Hematopoietic multipotent progenitor cell treated with erythropoietin and hydrocortisone succinate and interleukin-3 and kit ligand, for 6 days (in vitro differentiated cells): ENCODE measurements at places on chromosomes 3 and 15.
A peak's percentile ranks its signal among the peaks of the same experiment; 100 is the strongest.

GRCh38 chr15:52486003-52486996 is 42.4 kb downstream of the MYO5A start:
- DNase-seq = no peak

GRCh38 chr3:32384938-32385337 is 6.7 kb upstream of the CMTM7 start:
- peak; percentile 51 for DNase-seq

GRCh38 chr3:46130631-46131310 is 77.3 kb downstream of the CCR1 start:
- peak; percentile 30 for DNase-seq

DNA sequence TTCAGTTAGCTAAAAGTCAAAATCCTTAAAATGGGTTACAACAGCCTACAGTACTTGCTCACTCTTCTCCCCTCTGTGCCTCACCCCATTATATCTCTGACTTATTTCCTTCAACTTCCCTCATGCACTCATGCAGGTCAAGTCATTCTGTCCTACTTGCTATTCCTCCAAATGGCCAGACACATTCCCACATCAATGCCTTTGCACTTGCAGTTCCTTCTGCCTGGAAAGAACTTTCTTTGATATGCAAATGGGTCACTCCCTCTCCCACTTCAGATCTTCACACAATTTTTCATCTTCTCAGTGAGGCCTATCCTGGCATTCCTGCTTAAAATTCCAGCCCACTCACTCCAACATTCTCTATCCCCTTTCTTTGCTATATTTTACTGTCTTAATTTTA is 547.2 kb upstream of the TGFBR2 start:
- no peak for DNase-seq

- DNase-seq = no peak
Measured at GRCh38 chr3:52535411-52536111, 844 bp upstream of the UQCC5 start.

GRCh38 chr3:11610700-11611275 is 32.9 kb downstream of the VGLL4 start:
- DNase-seq = no peak

- peak; percentile 56 for DNase-seq
Measured at GRCh38 chr3:123552095-123552714, 32.6 kb downstream of the HACD2 start.

DNA sequence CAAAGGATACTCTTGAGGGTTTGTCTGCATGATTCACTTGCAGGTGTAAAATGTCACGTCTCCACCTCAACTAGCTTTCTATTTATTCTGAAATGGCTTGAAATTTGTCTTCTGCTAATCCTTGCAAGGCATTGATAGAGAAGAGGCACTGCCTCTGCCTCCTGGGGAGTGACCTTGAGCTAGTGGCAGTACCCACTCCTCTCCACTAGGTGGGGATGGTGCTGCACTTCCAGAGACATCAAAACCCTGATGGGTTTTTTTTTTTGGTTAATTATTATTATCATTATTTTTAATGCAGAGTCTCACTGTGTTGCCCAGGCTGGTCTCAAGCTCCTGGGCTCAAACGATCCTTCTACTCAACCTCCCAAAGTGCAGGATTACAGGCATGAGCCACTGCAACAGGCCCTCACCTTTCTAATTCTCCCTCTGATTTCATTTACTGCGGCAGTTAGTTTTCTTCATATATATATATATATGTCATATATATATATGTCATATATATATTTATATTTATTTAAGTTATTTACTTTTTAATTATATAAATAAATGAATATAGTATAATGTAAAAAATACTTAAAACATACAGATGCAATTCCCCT is 117.6 kb upstream of the EIF1B start:
- DNase-seq = peak; percentile 79

GRCh38 chr3:170477395-170477794 is 58.7 kb downstream of the CLDN11 start:
- no peak for DNase-seq

DNA sequence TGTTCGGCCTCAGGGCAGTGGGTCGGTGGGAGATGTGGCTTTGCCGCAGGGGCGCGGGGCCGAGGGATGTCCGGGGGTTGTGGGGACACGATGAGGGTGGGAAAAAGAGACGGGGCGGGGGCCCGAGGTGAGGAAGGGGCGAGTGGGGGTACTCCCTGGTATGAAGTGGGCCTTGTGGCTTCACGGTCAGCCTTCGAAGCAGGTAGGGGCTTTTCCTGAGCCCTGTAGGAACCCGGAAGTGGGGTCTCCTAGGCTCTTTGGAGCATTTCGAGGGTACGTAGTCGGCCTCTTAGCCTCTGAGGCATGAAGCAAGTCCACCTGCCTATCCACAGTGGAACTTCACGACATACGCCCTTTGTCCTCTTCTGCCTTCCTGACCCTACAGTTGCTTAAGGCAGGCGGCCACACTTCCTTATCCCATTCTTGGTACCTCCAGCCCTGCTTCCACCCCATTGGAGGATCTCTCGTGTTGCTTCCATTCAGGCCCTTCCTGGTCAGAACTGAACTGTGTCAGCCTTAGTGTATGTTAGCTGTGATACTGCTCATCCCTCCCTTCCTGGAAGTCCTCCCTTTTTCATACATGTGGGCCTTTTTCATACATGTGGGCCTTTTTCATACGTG is 389 bp downstream of the ARPC4 start:
- DNase-seq = peak; percentile 79

GRCh38 chr15:62940755-62941361 is 101.7 kb upstream of the TPM1 start:
- DNase-seq = no peak

DNA sequence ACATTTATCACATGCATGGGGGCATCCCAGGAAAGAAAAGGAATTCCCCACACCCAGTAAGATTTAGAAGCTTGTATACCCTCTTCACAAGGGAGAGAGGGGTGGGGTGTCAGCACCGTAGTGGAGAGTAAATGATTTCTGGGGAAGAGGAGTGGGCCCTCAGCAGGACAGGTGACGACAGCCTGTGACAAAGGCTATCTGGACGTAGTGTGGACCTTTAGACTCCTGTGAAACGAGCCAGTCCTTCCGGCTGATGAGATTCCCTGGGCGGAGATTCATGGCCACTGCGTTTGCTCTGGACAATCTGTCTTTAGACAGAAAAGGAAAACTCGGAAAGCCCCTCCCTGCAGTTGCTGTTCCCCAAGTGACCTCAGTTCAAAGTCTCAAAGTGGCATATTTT is 1.7 kb upstream of the FAM3D start:
- no peak for DNase-seq

GRCh38 chr3:125622381-125622791 is 27.1 kb upstream of the OSBPL11 start:
- no peak for DNase-seq

DNA sequence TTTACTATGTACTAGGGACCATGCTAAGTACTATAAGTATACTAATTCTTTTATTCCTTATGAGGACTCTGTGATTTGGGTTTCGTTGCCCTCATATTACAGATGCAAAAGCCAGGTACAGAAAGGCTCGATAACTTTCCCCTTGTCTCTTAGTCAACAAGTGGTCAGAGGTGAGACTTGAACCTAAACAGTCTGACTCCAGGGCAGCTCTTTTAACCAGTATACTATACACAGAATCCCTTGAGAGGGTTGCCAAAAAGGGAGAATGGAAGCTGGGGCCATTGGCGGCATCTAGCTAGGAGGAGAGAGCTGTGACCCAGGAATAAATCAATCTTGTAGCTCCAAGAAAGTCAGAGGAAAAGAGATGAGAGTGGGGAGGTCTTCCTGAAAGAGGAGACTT is 92.4 kb downstream of the TOP2B start:
- DNase-seq = no peak

DNA sequence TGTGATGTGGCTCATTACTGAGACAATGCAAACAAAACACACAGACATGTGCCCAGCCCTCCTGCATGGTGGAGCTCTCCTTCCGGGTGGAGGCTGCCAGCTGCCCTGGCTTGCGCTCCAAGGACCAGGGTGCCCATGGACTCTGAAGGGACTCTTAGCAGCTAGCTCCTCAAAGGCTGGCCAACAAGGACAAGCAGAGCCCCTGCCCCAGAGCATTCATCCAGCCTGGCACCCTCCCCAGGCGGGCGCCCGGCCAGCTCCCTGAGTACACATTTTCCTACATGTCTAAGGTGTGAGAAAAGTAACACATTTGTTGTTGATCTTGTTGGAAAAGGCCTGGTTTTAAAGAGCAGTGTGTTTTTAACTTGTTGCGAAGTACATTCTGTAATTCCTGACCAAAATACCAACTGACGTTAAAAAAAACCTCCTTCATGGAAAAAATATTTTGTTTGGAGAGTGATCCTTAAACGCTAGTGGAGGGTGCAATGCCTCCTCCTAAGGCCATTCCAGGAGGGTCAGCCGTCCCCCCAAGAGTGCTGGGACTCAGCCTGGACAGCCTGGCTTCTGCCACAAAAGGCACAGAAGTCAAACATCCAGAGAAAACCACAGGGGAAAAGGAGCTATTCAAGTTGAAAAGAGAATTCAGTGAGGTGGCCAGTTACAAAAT is 86.9 kb downstream of the KLF15 start:
- DNase-seq = no peak

DNA sequence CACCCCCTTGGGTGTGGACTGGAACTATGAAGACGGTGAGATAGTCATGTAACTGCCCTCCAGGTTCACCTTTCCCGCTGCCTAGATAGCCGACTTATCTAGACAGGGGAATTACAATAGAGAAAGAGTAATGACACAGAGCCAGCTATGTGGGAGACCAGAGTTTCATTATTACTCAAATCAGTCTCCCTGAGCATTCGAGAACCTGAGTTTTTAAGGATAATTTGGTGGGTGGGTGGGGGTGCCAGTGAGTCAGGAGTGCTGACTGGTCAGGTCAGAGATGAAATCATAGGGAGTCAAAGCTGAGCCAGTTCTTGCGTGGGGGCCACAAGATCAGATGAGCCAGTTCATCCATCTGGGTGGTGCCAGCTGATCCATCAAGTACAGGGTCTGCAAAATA is 19.7 kb upstream of the DNAJC19 start:
- DNase-seq = no peak

GRCh38 chr3:150495563-150496168 is 50.6 kb downstream of the SERP1 start:
- peak; percentile 81 for DNase-seq

GRCh38 chr3:153640689-153641665 is 479.0 kb downstream of the RAP2B start:
- no peak for DNase-seq

DNA sequence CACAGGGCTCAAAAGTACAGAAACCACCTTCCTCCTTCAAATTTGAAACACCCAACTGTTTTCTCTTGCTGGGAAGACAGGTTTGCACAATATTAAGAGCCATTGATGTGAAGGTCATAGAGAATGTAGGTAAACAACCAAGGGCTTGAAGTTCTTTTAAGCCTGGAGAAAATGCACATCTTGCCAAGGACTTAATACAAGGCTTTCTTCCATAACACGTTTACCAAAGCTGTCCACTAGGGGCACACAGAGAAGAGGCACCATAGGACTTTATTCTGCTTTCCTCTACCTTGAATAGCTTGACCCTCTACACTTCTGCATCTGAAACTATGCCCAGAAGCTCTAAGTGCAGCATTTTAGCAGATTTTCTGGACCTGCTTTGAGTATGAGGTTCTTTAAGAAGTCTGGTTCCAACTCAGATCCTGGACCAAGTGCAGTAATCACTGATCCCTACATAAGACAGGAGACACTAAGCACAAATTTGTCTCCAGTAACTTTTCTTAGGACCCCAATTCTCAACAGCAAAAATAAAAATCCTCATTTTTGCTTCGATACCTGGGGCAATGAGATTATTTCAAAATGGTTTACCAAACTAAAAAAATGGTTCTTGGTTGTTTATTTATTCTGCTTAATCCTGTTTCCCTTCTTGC is 138.0 kb downstream of the FBN1 start:
- peak; percentile 86 for DNase-seq

DNA sequence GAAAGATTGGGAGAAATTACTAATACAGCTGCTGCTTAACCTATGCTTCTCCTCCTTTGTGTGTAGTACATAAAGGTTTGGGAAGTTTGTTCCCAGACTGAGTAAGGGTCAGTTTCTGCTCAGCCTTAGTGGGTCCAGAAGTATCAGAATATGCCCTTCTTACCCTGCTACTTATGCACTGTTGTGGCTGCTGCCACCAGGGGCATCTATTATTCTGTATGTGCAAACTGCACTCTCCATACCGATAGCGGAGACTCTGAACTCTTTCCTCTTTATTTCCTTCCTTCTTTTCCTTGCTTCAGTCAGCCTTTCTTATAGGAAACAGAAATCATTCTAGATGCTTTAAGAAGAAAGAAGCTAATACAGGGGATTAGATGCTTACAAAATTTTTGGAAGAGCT is 4.0 kb downstream of the NEDD4 start:
- DNase-seq = peak; percentile 46

GRCh38 chr3:25426408-25426807 is 1.7 kb upstream of the RARB start:
- DNase-seq = no peak

- no peak for DNase-seq
Measured at GRCh38 chr15:86871964-86872363, 792.3 kb downstream of the AGBL1 start.

DNA sequence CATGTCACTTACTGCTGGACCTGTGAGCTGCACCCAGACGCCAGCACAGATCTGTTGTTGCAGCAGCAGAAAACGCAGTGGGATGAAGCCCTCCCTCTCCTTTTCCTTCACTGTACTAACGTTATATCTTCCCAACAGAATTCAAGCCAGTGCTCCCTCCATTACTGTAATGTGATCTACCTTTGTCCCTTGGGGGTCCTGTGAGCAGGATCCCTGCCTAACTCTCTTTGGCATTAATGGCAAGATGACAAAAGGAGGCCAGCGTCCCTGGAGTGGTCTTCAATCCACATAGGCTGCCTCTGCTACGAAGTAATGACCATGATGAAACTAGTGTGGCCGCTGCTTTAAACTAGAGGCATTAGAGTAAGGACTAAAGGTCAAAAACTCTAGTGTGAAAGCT is 69.3 kb upstream of the SOX14 start:
- DNase-seq = no peak

- DNase-seq = no peak
Measured at GRCh38 chr15:42405863-42406482, 46.7 kb downstream of the CAPN3 start.

DNA sequence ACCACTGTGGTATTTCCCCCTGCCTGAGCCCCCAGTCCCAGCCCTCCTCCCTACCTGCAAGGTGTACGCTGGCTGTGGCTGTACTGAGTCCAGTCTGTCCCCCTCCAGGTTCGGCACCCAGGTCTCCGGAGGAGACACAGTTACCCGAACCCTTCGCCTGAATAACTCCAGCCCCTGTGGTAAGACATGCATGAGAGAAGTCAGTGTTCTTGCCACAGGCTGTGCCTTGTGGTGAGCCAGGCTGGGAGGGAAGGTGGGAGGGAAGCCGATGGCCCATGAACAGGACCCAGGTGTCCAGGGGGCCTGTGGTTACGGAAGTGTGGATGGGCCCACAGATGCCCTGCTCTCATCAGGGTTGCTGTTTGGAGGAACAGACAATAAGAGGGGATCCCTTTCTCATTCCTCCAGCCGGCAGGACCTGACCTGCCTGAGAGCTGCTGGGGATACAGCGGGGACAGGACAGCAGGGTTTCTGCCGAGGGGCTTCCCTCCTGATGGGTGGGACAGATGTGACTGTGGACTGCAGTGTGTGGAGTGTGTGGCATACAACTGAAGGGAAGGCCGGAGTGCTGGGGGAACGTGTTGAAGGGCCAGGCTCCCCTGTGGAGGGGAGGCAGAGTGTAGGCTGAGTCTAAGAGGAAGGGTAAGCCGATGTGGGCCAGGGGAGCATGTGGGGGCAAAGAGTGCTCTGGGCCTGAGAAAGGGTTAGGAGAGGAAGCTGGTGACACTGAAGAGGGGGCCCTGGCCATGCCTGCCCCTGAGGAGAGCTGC is 21.9 kb downstream of the ACAA1 start:
- no peak for DNase-seq

GRCh38 chr15:67107014-67107812 is 41.8 kb downstream of the SMAD3 start:
- no peak for DNase-seq
